ENCODE measurements at places on chromosomes 1 and 21. TPM values are rescaled to one million over a fixed set of nuclear protein-coding genes. Genes with fewer than 3 reads are reported as not detected.

DNA sequence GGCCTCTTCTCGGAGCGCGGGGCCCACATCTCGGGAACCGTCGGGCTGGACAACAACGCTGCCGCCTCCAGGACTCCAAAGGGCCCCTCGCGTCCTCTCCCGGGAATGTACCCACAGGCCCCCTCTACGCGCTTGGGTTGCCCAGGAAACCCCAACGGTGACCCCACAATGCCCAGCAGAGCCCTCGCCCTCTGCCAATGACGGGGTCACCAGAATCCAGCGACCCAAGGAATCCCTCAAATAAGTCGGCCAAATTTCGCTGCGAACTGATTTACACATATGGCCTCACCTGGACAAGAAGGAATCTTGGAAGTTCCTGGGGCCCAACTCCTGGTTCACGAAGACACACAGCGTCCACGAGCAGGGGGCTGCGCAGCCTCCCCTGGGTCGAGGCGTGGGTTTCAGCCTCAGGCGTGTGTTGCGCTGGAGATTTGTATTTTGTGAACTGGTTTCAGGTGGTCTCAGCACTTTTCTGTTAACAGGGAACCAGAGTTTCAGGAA is 78.1 kb downstream of the DESI2 start:
- DNase-seq, result no peak
- peak overlapping the region; percentile 69 for H3K4me3 ChIP-seq
- H3K36me3 ChIP-seq, result no peaks in the 10 kb centered on the region
- no peak overlapping the region for H3K27ac ChIP-seq

- H3K4me1 ChIP-seq, result peaks cover 10% of the 10 kb centered on the region
- peak overlapping the region; percentile 38 for H3K27ac ChIP-seq
- DNase-seq, result no peak
- no peak overlapping the region for H3K4me3 ChIP-seq
These were observed 55.0 kb downstream of the NTMT2 start for GRCh38 chr1:170200621-170201397.

- H3K4me3 ChIP-seq, result no peak overlapping the region
- H3K27me3 ChIP-seq, result no peaks in the 10 kb centered on the region
- peaks cover 14% of the 10 kb centered on the region for H3K4me1 ChIP-seq
- no peak overlapping the region for H3K27ac ChIP-seq
- H3K36me3 ChIP-seq, result no peaks in the 10 kb centered on the region
These were observed 7.8 kb upstream of the ADAM15 start for GRCh38 chr1:155043301-155043702.

Gene OR2L2
- total RNA-seq, result not detected

Gene TNFAIP8L2
- total RNA-seq, result 3.1 TPM

Data from gastrocnemius medialis (tissue), 4 donors.